ENCODE measurements at places on chromosomes 12 and 14.

DNA sequence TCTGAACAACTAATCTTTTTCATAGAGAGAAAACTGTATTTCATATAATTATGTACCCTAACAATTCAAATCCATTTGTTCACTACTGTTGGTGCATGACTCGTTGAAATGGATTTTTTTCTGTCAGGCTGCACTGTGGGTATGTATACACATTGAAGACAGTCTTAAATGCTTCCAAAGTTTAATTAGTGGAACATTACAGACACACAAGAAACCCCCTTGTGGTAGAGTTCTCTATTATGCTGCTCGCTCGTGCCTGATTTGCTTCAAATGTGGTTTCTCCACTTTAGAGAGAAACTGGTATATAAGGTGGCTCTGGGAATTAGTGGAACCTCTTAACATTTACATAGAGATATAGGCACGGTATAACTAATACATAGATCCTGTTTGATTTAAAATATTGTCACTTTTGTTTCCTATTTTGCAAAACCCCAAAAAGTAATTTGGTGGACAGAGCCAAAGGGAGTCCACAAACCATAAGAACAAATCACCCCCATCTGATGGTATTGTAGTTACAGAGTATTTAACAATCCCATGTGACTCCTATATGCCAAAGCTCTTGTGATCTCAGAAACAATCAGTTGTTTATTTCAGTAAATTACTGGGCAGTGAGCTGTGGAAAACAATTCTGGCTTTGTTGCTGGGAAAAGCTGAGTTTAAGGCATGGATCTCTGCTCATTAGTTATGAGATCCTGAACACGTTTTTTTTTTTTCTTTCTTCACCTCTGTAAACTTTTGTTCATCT lies 159.5 kb downstream of the BRMS1L start:
- DNase-seq = no peak

DNA sequence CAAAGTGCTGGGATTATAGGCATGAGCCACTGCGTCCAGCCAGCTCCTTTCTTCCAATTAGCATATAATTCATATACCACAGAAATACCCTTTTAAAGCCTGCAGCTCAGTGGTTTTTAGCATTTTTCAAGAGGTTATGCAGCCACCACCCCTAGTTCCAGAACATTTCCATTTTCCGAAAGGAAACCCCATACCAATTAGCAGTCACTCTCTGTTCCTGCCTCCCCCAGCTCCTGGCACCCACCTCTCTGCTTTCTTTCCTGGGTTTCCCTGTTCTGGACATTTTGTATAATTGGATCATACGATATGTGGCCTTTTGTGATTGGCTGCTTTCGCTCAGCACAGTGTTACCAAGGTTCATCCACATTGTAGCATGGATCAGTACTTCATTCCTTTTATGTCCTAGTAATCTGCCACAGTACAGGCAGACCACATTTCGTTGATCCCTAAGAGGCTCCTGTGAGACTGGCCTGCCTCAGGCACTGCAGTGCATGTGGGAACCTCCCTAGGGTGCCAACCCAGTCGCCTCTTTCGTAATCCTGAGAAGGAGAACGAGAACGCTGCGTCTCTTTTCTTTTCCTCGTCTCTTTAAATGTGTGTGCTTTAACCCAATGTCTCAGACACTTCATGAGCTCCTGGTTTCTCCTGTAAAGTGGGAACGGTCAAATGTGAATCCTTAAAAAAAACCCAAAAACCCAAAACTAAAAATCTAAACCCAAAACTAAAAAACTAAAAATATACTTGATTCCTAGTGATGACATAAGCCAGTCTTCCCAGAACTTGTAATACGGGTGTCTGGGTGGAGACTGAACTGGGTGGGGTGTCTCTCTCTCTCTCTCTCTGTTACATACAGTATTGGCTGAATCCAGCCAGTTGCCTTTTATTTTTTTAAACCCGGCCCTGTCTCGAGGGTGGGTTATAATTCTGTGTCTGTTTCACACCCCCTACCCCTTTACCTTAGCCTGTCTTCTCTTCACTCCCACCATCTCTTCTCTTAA lies 14.7 kb downstream of the AACS start:
- no peak for DNase-seq

GRCh38 chr12:131636266-131636665 lies 74.6 kb upstream of the SFSWAP start:
- DNase-seq = no peak

DNA sequence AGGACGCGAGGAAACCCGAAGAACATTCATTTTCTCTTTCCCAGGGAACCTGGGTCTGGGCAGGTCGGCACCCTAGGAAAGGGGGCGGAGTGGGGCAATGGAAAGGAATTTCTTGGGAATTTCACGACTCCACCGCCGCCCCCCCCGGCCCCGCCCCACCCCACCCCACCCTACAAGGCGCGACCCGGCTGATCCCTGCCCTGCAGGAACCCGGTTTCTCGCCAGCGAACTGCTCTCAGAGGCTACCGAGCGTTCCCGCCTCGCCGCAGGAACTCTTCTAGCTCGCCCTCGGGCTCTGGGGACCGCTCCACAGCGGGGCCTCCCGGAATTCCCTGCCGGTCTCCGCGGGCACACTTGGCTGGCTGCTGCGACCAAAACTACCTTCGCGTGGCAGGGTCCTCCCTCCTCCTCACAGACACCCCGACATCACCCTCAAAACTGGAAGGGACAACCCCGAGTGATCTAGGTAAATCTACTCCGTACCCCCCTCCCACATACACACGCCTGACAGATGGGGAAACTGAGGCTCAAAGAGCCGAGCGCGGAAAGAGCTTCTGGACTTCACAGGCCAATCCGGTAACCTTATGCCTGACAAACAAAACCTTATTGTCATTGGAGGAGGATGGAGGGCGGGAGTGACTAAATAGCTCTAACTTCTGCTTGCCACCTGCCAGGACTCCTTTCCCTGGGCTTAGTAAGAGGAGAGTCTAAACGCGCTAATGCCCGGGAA lies 785 bp upstream of the ACTN1 start:
- DNase-seq = no peak

GRCh38 chr14:94612174-94612573 lies at the start of gene SERPINA3:
Gene SERPINA3 (plus strand): TSS chr14:94612391. CDS start chr14:94614442, 2,051 bp downstream.
- DNase-seq = no peak

DNA sequence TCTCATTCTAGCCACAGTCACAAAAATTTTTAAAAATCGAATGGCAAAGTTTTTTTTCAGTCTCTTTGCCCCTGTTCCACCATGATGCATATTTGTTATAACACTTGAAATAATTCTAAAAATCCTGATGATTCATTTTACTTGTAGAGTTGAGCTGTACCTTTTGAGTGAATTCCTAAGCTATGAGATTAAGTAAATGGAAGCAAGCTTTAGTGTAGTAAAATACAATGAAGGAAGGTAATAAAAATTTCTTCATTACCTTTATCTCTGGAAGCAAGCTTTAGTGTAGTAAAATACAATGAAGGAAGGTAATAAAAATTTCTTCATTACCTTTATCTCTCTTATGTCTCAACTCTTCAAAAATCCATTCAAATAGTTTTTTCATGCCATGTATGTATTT lies 46.1 kb downstream of the TMTC3 start:
- no peak for DNase-seq

GRCh38 chr14:94646481-94646880 lies 34.3 kb downstream of the SERPINA3 start:
- DNase-seq = no peak

- no peak for DNase-seq
These were observed 8.5 kb upstream of the PRKAB1 start for GRCh38 chr12:119659289-119659897.

DNA sequence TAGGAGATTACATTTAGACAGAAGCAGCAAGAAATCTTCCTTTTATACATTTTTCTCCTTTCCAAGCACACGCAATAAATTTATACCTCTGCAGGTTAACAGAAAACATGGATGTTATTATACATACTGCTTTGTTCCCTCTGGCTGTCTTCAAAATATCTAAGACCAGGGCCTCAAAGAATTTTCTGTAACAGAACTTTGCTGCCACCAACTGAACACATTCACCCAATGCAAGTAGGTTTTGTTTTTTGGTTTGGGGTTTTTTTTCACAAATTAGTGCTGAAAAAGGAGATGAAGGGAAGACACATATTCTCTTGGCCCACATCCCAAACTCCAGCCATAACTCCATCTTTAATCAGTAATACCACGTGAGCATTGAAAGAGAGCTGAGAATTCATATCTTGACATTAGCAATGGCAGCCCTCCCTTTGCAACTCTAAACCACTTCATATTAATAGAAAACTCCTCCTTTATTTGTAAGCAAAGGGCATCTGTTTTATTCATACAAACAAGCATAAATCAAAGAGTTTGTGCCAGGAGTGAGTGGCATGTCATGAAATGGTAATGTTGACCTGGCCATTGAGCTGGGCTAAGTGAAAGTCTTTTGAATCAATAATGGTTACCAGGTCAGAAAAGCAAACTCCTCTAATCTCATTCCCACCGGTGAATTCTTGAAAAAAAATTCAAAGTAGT lies 150.8 kb upstream of the FSCB start:
- DNase-seq = no peak

GRCh38 chr12:109827566-109828550 lies 5.3 kb downstream of the TRPV4 start:
- DNase-seq = peak; percentile 11

DNA sequence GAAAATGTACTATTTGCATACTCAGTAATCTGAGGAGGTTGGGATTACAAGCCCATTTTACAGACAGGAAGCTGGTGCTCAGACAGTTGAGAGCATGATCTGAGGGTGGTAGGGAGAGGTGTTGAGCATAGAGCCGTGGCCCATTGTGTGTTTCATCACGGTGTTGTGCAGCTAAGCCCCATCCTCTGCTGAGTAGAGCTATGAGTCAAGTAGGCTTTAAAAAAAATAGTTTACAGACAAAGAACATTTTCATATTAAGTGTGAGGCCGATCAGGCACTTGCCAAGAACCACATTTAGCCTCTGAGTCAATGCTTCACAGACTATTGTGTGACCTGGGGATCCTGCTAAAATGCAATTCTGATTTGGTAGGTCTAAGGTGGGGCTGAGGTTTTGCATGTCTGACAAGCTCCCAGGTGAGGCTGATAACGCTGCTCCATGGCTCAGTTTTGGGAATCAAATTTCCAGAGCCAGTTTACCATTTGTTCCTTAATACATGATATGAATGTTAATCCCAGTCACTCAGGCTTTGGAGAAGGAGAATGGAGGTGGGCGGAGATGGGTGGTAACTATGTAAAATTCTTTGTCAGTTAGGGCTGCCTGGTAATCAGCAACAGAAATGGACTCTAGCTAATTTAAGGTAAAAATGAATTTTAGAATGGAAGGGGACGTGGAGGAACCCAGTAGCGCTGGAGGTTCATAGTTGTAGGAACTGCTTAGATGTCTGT lies 22.2 kb downstream of the ZNF664 start:
- DNase-seq = no peak

DNA sequence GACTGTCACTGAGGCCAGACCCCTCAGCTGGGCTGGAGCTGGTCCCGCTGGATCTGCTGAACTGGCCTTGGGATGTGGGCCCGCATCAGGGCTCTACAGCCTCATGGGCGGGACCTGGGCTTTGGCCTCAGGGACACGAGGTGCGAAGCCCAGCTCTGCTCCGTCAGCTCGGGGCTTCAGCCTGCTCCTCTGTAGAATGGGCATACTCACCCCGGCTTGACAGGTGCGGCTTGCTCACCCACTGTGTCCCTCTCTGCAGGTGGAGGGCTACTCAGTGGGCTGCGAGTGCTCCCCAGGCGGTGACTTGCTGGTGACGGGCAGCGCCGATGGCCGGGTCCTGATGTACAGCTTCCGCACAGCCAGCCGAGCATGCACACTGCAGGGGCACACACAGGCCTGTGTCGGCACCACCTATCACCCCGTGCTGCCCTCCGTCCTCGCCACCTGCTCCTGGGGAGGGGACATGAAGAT lies 57.6 kb downstream of the BEGAIN start:
- DNase-seq = no peak

- no peak for DNase-seq
These were observed 82.5 kb upstream of the FICD start for GRCh38 chr12:108432423-108433121.

GRCh38 chr12:76878099-76878898 lies 520 bp downstream of the CSRP2 start:
- no peak for DNase-seq

- no peak for DNase-seq
These were observed 54.3 kb upstream of the FRMD6 start for GRCh38 chr14:51597261-51598001.

DNA sequence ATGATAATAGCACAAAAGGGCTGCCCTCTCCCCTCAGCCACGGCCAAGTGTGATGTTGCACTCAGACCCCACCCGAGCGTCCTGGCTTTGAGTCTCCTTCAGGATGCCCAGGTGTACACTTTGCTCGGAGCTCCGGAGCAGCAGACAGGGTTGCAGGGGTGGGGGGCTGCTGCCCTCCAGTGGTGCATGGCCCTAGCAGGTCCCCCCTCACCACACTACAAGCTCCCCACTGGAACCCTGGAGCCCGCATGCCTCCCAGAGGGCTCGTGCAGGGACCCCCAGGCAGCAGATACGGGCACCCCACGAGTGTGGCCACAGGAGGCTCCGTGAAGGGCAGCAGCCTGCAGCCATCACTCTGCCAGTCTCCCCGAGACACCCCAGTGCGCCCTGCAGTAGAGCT lies 69.9 kb upstream of the C14orf180 start:
- DNase-seq = no peak

- no peak for DNase-seq
These were observed 197.3 kb upstream of the DDHD1 start for GRCh38 chr14:53350429-53350828.

GRCh38 chr14:105348169-105348944 lies 33.8 kb downstream of the PACS2 start:
- DNase-seq = no peak

GRCh38 chr12:57619434-57620244 lies 8.4 kb downstream of the ARHGEF25 start:
- no peak for DNase-seq

DNA sequence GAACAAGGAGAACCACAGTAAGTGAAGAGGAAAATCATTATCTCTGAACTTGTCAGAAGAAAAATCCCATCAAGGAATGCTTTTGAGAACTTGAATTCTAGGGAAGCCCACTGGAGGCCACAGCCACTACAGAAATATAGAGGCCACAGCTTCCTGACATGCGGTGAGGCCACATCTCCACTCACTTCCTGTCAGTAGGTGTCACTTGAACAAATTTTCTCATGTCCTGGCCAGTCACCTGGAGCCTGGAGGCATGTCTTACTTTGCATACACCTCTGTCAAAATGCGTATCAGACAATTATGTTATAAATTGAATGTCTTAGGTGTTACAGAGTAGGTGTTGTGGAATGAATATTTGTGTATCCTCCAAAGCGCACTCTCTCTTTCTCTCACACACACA lies 370.3 kb downstream of the DAD1 start:
- DNase-seq = no peak

All from C1 segment of cervical spinal cord (tissue), 14 donors.